ENCODE measurements at places on chromosomes 6 and 20. TPM values are rescaled to one million over a fixed set of nuclear protein-coding genes. Genes with fewer than 3 reads are reported as not detected.

LY6G6C gene
- total RNA-seq = not detected

PCSK2 gene
- not detected for total RNA-seq

MCCD1 gene
- total RNA-seq = not detected

ELMO2 gene
- total RNA-seq = 107 TPM

HLA-DQB1 gene
- total RNA-seq = 15.7 TPM

ECT2L gene
- not detected for total RNA-seq

HLA-DQA1 gene
- total RNA-seq = 18.2 TPM

TFAP2C gene
- not detected for total RNA-seq

SOX12 gene
- total RNA-seq = 5.2 TPM

LY6G5B gene
- 32.7 TPM for total RNA-seq

BANF2 gene
- not detected for total RNA-seq

YTHDF1 gene
- total RNA-seq = 30.0 TPM

RSPH4A gene
- 0.67 TPM for total RNA-seq

FOXQ1 gene
- total RNA-seq = not detected

GLP1R gene
- total RNA-seq = not detected

ENPP5 gene
- total RNA-seq = 0.16 TPM

PNLDC1 gene
- total RNA-seq = 1.2 TPM

SLC22A3 gene
- total RNA-seq = not detected

HCK gene
- 7.5 TPM for total RNA-seq

GINS1 gene
- total RNA-seq = 0.39 TPM

TFAP2D gene
- not detected for total RNA-seq

CNBD2 gene
- total RNA-seq = 11.7 TPM

TRIM31 gene
- total RNA-seq = not detected

OR2H1 gene
- total RNA-seq = not detected

GCNT2 gene
- total RNA-seq = 2.9 TPM

CEP250 gene
- total RNA-seq = 44.4 TPM

OR2B2 gene
- not detected for total RNA-seq

CNR1 gene
- total RNA-seq = not detected

RNF5 gene
- 20.9 TPM for total RNA-seq

PROKR2 gene
- total RNA-seq = not detected

PTCHD4 gene
- total RNA-seq = not detected

NOX3 gene
- total RNA-seq = not detected

GRM1 gene
- not detected for total RNA-seq

FAXC gene
- not detected for total RNA-seq

TTBK1 gene
- 0.05 TPM for total RNA-seq

OPRM1 gene
- not detected for total RNA-seq

TRIM10 gene
- total RNA-seq = not detected

ZNF334 gene
- 0.21 TPM for total RNA-seq

CGA gene
- 0.40 TPM for total RNA-seq

PRDM13 gene
- not detected for total RNA-seq

SIRPB1 gene
- 4.4 TPM for total RNA-seq

BPIFB4 gene
- not detected for total RNA-seq

NQO2 gene
- total RNA-seq = 9.2 TPM

MLN gene
- total RNA-seq = not detected

NKAIN4 gene
- not detected for total RNA-seq

KIF25 gene
- not detected for total RNA-seq

KIF13A gene
- 0.68 TPM for total RNA-seq

CDH26 gene
- total RNA-seq = 0.37 TPM

MTFR2 gene
- total RNA-seq = 4.5 TPM

PSORS1C1 gene
- not detected for total RNA-seq

C2 gene
- not detected for total RNA-seq
